ENCODE measurements at places on chromosomes 13 and 19.

DNA sequence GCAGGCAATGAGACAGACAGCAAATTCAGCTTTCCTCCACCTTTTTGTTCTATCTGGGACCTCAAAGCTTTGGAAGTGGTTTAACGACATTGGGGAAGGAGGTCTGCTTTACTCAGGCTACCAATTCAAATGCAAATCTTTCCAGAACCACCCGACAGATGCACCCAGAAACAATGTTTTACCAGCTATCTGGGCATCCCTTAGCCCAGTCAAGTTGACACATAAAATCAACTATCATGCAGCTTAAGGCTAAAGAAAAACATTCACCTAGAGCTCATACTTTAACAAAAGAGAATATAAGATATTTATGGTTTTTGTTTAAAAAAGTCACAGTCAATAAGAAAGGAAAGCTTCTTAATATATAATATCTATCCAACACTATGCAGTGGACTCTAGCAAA is 246.0 kb downstream of the NALCN start:
- DNase-seq = no peak

- DNase-seq = no peak
Measured at GRCh38 chr13:39335721-39336120, 267.3 kb downstream of the LHFPL6 start.

GRCh38 chr13:71864986-71865873 is 1.8 kb downstream of the DACH1 start:
- DNase-seq = peak; percentile 34

GRCh38 chr19:28834996-28835395 is 378.0 kb downstream of the UQCRFS1 start:
- DNase-seq = no peak

DNA sequence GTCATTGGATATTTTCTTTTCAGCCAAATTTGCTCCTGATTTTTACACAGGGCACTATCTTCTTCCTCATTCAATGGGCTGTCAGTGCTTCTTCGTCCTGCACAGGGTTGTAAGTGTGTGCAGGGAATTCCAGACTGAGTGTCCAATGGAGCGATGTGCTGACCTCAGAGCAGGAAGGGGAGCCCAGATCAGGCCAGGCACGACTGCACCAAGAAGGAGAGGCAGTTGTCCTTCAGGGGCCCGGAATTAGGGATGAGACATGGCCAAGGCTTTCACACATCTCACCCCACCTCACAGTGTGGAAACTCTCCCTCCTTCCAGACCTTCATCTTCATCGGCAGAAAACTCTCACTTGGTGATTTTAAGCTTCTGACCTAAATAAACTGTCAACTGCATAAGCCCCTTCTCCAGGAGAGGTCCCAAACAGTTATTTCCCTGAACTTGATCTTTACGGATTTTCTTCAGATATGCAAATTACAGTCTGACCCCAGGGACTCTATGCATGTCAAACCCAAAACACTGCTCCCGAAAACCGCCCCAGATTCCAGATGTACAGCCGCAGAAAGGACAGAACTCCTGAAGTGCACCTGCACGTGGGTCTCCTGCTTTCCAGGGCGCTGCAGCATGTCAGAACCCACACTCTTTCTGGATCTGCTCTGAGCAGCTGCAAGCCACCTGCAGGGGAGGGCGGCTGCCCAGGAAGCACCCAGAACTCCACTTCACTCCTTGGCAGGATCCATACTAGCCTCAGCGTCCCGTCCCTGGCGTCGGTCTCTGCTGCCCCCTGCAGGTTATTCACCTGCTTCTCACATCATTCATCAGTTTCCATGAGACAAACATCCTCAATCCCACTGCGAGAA is 625 bp upstream of the ZNF20 start:
- DNase-seq = peak; percentile 89

GRCh38 chr19:13887018-13887436 is 10.1 kb downstream of the NANOS3 start:
- DNase-seq = no peak

- no peak for DNase-seq
Measured at GRCh38 chr19:11256189-11256588, 6.1 kb downstream of the DOCK6 start.

GRCh38 chr13:32940601-32941000 is 75.6 kb upstream of the KL start:
- DNase-seq = no peak

DNA sequence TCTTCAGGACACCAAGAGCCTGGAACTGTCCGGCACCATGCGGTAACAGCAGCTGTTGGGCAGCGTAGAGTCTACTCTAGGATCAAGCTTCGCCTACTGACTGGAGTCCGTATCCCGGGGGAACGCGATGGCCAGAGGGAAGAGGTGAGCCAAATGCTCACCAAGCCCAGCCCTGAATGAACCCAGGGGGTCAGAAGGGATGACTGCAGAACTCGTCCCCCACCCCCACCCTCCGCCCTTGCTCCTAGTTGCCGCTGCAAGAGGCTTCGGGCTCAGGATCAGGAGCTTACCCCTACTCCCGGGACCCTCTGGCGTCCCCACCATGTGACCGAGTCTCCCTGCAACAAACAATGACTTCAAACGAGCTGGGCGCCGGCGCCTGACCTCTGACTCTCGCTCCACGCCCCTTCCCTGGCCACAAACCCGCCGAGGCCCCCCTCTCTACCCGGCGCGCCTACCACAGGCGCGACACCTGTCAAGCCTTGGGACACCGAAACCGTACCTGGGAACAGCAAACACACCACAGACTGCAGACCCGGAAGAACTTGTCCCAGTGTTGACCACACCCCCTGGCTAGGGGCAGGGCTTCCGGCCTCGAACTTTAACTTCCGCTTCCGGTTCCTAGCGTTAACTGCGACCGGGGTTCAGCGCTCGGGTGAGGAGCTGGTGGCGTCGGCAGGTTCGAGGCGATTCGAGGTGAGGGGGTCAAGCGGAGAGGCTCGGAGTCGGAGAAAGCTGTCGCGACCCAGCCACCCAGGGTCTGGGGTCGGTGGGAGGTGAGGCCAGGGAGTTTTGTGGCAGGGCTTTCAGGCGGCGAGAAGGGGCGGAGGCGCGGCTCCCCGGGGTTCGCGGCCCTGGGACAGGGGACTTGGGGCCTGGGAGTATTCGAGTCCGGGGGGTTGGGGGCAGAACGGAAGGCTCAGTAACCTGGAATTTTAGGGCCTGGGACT is at the start of gene UBL5:
Gene UBL5 (plus strand): TSS at position 630 of the 950 bp plus-strand sequence. CDS start 420 bp downstream, outside the sequence.
- peak; percentile 94 for DNase-seq

- no peak for DNase-seq
Measured at GRCh38 chr13:59542303-59542702, 621.4 kb downstream of the DIAPH3 start.

- no peak for DNase-seq
Measured at GRCh38 chr19:43638214-43638994, 1.2 kb downstream of the CADM4 start.

DNA sequence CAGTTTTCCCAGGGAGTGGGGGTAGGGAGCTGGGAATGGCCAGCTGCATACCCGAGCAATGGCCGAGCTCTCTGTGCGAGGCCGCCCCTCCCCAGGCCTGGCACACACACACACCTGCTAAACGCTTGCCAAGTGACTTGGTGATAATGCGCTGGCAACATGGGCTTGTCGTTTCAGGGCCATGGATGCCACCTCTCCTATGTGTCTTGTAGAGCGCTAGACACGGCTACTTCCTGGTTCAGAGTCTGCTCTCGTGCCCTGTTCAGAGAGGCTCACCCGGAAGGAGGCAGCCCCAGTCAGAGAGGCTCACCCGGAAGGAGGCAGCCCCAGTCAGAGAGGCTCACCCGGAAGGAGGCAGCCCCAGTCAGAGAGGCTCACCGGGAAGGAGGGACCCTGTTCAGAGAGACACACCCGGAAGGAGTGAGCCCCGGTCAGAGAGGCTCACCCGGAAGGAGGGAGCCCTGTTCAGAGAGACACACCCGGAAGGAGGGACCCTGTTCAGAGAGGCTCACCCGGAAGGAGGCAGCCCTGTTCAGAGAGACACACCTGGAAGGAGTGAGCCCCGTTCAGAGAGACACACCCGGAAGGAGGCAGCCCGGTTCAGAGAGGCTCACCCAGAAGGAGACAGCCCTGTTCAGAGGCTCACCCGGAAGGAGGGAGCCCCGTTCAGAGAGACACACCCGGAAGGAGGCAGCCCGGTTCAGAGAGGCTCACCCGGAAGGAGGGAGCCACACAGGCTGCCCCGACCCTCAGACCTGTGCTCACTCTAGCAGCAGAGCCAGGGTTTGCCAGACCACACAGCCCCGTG is 4.2 kb downstream of the ADPRHL1 start:
- peak; percentile 51 for DNase-seq

GRCh38 chr13:105890509-105890908 is 645.0 kb downstream of the EFNB2 start:
- DNase-seq = no peak

DNA sequence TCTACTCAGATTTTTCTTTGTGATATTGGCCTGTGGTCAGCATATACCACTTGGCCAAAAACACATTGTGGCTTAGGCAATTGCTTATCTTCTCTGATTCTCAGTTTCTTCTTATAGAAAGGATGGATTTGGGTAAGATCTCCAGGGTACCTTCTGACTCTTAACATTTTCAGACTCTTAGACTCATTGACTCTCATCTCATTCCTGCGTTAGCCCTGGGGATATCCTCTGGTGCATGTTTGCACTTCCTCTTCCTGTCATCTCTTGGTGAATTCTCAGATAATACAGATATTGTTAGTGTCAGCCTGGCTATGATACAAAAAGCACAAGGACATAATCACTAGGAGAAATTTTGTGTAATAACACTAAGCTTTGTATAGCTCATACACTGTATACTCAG is 492.5 kb upstream of the GPC6 start:
- DNase-seq = no peak

DNA sequence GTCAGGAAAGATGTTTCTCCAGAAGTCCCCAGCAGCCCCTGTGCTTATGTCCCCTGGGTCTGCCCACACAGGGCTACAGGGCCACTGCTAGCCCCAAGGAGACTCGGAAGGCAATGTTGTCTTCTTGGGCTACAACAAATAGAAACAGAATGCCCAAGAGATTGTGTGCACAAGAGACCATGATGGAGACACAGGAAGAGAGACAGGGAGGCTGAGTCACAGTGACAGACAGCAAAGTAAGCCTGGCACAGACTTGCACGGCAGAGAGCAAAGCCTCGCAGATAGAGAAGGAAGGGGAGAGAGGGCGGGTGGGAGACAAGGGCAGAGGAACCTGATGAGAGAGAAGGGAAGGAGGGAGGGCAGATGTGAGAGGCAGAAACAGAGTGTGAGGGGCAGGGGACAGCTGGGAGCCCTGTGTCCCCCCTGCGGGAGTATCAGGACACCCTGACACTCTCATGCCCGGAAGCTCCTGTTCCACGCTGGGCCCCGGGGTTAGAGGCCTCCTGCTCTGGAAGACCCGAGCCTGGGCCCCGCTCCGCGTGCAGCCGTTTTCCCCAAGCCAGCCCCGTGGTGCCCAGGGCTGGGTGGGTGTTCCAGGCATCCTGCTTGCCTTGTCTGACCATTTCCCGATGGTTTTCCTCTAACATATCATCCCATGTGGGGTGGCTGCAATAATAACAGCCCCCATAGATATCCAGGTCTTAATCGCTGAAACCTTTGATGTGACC is 2.7 kb upstream of the PLA2G4C start:
- no peak for DNase-seq

- DNase-seq = peak; percentile 28
Measured at GRCh38 chr19:32265995-32266394, 79.4 kb upstream of the ZNF507 start.

GRCh38 chr13:99335603-99336002 is 28.4 kb upstream of the GPR183 start:
- no peak for DNase-seq

DNA sequence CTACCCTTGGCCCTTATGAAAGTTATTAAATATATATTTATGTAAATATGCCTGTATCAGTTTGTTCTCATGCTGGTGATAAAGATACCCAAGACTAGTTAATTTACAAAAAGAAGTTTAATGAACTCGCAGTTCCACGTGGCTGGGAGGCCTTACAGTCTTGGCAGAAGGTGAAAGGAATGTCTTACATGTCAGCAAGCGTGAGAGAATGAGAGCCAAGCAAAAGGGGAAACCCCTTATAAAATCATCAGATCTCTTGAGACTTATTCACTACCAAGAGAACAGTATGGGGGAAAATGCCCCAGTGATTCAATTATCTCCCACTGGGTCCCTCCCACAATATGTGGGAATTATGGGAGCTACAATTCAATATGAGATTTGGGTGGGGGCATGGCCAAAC is 506.0 kb upstream of the ATXN8OS start:
- no peak for DNase-seq

DNA sequence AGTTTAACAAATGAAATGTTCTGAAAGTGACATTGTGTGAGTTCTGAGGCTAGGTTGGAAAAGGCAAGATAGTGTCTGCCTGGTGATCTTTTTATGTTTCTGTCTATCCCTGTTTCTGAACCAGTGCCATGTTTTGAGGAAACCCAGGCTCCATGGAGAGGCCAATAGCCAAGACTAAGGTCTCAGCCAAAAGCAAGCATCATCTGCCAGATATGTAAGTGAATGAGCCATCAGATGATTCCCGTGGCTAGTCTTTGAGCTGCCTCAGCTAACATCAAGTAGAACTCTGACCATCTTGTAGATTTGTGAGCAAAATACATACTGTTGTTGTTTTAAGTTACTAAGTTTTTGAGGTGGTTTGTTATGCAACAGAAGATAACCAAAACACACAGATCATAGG is 19.6 kb upstream of the CCNA1 start:
- DNase-seq = no peak

DNA sequence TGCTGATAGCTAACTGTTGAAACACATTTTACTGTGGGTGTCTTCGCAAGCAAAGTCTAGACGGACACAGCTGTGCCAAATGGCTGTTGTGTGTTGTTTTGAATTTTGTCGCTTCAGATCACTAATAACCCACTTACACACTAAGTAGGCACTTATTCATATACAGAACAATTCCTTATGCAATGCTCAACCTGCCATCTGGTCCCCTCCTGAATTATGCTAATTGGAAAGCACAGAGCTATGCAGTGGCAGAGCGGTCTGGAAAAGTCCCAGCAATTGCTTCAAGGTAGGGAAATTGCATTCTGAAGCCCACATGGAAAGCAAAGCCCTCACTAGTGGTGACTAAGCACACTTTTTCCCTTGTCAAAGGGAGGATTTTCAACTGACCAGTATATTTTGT is 69.9 kb downstream of the C13orf42 start:
- DNase-seq = no peak

GRCh38 chr13:35592457-35592856 is 116.0 kb upstream of the MAB21L1 start:
- no peak for DNase-seq

- DNase-seq = no peak
Measured at GRCh38 chr19:474126-475078, 13.6 kb upstream of the SHC2 start.

GRCh38 chr19:2014131-2014571 is 1.4 kb downstream of the BTBD2 start:
- DNase-seq = no peak

- DNase-seq = no peak
Measured at GRCh38 chr13:73433890-73434289, 375.1 kb downstream of the KLF5 start.
